Islet precursor cell (in vitro differentiated cells): ENCODE measurements at places on chromosomes 3 and 15.
A peak's percentile ranks its signal among the peaks of the same experiment; 100 is the strongest.

GRCh38 chr3:25856902-25857518 lies 67.1 kb downstream of the OXSM start:
- no peak for DNase-seq

DNA sequence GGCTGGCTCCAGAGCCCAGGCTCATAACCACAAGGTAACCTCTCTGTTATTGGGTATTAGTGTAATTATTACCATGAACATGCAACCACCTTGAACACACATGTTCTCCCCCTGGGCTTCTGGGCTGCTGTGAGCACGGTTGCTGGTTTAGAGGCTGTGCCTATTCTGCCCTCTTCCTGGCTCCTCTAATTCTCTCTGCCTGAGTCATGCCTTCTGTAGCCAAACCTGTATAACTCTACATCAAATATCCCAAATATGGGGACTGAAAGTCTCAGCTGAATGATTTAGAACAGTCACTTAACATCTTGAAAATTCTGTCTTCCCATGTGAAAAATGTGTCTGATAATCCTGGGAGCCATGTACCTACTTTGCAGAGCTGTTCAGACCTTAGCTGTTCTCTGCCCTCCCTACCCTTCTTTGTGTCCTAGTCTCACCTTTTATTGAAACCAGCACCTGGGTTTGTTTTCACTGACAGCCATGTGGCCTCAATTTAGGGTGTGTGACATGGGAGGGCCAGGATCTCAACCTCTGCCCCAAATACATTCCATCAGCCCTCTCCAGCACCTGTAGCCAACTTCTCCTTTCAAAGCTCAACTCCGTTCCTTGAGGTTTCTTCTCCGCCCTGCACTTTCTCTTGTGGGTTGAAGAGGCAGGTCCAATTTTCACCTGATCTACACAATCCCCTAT lies 60.7 kb downstream of the PDZRN3 start:
- no peak for DNase-seq

- no peak for DNase-seq
Measured at GRCh38 chr3:20128358-20128757, 57.6 kb downstream of the SGO1 start.

DNA sequence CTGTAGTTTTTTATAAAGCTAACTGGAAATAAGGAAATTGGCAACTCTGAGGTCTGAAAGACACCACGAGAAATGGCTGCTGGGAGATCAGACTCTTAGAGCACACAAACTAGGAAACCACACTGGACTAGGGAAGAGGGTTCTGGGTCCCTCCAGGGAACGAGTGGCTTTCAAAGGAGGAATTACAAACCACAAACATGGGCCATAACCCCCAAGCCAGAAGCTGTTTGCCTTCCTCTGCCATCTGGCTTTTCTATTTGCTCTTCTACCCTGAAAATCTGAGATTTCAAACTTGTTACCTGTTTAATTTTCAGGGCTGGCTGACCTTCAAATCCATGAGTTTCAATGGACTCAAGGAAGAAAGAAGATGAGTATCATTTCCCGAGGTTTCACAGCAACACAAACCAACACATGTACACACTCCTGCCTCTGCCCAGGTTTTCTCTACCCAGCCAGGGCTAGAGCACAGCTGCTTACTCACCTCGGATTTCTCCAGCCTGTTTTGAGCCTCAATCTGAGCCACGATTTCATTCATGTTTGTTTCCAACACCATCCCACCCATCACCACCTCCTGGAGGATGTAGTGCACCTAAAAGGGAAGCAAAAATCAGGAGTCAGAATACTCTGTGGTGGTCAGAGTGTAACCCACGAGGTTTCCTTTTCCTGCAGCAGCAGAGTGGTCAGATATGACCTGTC lies 22.6 kb upstream of the ANPEP start:
- DNase-seq, result peak; percentile 82

DNA sequence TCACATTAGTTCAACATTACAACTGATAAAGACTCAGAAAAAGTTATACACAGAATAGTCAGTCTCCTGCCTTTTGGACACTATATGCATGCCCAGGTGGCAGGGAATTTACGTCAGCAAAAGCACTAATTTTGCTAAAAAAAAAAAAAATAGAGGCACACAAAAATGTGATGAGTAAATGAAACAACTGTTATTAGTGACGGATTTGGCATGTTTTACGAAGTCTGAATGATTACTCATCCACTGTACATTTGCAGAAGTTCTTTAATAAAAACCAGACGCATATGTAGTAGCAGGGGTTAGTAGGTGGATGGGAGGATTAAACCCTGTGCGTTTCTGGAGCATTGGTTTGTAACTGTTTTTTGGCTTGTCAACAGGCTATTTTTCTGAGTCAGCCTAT lies 99.0 kb downstream of the MITF start:
- no peak for DNase-seq

GRCh38 chr15:47780971-47781370 lies 63.7 kb downstream of the SEMA6D start:
- DNase-seq, result no peak

- DNase-seq, result no peak
Measured at GRCh38 chr15:83250781-83251180, 33.7 kb downstream of the BNC1 start.

DNA sequence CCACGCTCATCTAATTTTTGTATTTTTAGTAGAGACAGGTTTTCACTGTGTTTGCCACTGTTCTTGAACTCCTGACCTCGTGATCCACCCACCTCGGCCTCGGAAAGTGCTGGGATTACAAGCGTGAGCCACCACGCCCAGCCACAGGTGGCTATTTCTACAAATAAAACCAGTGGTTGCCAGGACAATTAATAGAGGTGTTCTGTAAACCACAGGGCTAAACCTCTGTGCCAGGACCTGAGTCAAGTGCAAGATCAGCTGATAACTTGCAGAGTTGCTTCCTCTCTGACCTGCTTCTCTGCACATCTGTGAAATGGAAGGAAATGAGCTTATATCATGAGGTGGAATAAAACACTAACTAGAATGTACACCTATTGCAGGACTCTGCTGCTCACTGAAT lies 72.8 kb downstream of the CD200R1L start:
- DNase-seq, result no peak

DNA sequence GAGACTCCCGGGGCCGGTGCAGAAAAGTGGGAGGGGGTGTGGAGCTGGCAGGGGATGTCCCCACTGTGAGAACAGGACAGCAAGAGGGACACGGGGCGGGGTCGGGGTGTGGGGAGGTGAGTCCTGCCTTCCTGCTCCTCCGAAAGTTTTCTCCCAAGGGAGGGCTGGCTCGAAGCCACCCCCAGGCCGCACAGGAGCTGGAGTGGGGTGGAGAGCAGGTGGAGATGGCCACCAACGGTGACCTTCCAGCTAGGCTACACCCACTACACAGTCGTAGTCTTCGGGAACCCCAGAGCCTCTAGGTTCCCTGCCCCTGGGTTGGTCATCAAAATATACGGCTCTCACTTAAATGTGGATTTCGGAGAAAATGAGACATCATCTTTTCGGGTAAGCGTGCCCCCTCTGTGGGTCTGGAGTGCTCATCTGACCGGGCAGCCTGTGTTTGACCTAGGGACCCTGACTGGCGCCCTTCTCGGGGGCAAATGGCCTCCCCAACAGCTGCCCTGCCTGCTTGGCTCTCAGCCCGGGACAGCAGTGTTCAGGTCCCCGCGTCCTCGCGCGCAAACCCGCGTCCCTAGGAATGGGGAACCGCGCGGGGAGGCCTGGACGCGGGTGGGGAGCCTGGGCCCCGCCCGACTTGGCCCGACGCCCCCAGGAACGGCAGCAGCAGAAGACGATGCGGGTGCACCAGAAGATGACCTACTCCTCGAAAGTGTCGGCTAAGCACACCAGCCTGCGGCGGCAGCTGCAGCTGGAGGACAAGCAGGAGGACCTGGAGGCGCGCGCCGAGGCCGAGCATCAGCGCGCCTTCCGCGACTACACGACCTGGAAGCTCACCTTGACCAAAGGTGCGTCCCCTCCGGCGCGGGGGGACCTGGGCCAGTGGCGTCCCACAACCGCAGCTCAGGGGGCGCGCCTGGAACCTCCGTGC lies 21.2 kb downstream of the CFAP100 start:
- DNase-seq, result peak; percentile 43

GRCh38 chr15:36885771-36886170 lies 214.6 kb downstream of the MEIS2 start:
- no peak for DNase-seq

GRCh38 chr3:102674284-102674683 lies 239.5 kb downstream of the ZPLD1 start:
- no peak for DNase-seq

GRCh38 chr15:62277816-62278394 lies 112.8 kb upstream of the C2CD4B start:
- DNase-seq, result no peak

DNA sequence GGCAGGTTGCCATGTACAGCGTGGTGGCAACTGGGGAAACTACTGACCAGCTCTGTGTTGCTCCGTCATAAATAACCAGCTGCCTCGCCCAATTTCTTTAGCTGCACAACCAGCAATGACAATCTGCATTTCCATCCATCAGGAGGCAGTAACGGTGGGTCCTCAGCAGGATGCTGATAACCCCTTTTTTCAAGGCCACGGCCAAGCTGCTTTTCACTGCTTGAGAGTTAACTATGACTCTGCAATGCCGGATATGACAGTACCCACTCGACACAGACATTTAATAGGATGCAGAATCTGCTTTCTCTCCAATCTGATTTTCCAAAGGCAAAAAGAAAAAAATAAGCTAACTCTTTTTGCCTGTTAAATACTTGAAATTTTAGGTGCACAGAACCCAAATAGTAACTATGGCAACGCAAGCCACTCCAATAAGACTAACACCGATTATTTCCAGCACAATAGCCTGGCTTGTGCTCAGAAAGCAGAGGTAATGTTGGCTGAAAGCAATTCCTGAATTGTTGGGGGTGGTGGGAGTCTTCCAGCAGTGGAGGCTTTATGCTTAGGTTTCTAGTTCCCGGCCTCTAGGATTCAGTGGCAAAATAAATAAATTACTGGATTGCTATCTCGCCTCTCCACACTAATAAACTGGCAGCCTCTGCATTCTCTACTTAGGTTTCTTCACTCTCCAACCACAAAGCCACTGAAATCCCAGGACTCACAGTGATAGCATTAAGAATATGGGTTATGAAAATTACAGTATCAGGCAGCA lies 31.2 kb upstream of the SRGAP3 start:
- DNase-seq, result no peak

DNA sequence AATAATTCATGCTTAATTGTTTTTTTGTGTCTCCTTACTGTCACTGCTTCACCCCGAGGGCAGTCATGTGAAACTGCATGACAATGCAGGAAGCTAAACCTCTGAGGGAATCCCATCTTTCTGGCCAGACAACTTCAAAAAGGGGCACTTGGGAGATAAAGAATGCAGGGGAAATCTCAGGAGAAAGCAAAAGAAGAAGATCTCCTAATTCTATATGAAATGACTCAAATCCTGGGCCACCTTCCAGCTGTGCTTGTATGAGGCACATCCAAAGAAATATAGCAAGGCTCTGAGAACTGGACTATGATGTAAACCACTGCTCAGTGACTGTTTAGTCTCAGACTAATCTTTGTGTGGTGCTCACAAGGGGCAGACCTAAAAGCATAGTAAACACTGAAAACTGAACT lies 22.6 kb upstream of the UMPS start:
- DNase-seq, result peak; percentile 81

DNA sequence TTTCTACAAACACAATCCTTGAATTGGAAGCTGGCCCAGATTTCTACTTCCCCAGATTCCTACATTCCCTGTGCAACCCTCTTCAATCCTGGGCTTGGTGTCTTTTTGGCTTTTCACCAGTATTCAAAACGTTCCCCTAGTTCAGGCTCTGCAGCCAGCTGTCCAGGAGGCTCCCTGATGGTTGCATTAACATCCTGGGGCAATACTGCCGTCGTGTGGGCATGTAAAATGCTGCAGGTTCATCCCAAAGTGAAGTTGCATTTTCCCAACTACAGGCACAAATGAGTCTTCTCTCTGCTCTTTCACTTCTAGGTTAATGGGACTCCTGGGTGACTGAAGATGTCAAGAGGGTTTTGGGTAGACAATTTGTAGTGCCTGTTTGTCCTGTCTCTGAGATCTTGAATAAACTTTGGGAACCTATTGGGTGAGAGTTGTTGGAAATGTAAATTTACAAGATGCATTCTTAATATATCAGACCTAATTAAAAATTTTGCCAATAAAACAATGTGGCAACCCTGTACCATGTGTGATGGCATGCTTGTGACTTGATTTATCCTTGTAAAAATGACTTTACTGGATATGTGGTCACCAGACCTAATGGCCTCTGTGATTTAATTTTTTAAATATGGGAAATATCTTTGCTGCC lies 28.6 kb downstream of the SOX14 start:
- peak; percentile 68 for DNase-seq

DNA sequence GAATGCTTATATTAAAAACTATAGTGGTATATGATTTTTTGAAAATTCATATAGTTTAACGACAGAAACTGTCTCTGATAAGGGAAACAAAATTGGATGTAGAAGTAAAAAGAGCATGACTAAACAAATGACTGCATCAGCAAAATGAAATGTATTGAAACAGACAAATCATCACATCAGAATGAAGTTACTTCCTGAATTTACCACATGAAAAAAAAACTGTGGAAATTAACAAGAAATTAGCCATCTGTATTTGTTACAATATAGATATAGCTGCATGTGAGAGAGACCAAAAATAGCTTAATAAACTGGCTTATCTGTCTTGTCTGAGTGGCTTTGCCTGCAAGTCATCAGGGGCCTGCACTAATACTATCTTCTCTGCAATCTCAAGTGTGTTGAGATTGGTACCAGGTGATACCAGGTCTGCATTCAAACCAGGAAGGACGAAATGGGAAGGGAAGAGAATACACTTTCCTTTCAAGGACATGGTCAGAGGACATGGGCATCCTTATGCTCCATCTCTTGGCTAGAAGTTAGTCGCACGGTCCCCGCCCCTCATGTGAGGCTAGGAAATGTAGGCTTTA lies 388.7 kb downstream of the GRM7 start:
- no peak for DNase-seq

DNA sequence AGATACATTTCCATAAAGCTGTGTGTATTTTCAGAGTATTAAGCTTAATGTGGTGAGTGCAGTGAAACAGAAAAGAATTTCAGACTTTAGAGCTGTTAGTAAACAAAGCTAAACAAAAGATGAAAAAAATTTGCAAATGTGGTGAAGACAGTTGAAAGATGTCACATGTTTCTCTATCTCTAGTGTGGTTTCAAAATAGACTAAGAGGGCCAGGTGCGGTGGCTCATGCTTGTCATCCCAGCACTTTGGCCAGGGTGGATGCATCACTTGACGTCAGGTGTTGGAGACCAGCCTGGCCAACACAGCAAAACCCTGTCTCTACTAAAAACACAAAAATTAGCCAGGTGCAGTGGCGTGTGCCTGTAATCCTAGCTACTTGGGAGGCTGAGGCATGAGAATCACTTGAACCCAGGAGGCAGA lies 466.0 kb upstream of the NR2F2 start:
- no peak for DNase-seq

- DNase-seq, result no peak
Measured at GRCh38 chr15:89231832-89232231, 10.5 kb upstream of the RLBP1 start.
